Thoracic aorta (tissue), 2 donors: ENCODE measurements at places on chromosomes 6 and 20.

- peak; percentile 31 for DNase-seq
Observed at GRCh38 chr20:23340524-23340923, 10.1 kb upstream of the NXT1 start.

- no peak for DNase-seq
Observed at GRCh38 chr6:152096863-152097496, 289.5 kb downstream of the ESR1 start.

DNA sequence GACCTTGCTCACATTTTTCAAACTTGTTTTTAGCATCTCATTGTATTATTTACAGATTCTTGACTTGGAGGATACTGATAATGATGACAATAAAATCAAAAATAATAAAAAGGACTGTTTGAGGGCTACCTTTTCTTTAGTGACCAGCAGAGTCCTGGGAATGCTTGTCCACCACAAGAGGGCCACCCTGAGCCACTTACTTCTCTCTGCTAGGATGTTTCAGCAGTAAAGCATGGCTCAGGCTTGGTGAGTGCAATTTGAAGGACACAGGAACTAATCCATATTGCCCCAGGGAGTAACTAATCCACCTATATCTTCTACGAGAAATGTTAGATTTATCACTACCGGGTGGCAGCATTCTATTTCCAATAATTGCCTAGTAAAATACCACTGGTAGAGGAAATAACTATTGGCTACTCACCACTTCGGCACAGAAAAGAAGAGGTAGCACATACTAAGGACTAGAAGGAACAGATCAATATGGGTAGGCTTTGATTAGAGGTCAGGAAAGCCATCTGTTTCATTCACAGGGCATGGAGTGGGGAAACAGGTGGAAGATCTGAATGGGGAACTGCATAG lies 5.8 kb upstream of the KIAA0408 start:
- no peak for DNase-seq

DNA sequence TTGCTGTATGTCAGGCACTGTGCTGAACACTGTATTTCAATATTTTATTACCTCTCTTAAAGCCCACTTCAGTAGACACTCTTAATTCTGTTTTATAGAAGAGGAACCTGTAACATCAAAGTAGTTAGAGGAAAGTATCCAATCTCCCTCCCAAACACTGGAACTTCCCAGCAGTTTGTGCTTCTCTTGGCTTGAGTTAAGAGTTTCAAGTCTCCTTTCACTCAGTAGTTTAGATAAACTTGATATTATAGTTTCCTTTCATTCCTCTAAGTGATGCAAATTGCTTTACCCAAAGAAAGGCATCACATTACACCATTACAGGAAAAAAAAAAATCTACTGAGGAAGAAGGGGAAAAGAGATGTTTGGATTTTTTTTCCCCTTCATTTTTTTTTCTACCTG lies 164.3 kb downstream of the TSHZ2 start:
- no peak for DNase-seq
